ENCODE measurements at places on chromosomes 3 and 15.
A peak's percentile ranks its signal among the peaks of the same experiment; 100 is the strongest.

DNA sequence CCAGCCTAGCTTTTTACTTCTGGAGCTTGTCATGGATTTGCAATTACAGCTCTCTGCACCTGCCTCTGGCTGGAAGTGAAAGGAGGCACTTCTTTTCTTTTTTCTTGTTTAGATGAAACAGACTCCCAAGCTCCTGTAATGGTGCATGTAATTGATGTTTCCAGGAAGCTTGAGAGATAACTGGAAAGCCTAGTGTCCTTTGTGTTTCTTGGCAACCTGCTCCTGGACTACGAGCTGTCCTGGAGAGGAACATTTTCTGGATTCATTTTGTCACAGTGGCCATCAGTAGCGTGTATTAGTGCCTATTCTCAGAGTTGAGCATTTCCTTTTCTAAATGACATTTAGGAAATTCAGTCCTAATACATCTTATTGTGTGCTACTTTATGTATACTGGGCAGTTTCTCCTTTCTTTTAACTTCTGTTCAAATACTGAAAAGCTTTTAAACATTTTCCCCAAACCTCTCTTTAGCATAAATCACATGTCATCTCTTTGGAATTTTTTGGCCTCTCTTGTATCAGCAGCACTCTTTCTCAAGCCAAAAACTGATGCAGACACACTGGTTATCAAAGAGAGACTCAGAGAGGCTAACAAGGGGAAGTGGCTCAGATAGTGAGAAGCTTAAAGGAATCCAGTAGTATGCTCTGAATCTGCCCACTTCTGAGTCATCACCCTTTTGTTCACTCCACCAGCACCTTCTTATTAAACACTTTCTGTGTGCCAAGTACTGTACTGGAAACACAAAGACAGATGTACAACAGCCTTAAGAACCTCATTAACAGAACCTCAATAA, 62.6 kb upstream of the SLC2A2 start:
- no peaks in the 10 kb centered on the region for H3K4me1 ChIP-seq
- peaks cover 43% of the 10 kb centered on the region for H3K36me3 ChIP-seq
- DNase-seq: no peak
- no peak overlapping the region for H3K27ac ChIP-seq

DNA sequence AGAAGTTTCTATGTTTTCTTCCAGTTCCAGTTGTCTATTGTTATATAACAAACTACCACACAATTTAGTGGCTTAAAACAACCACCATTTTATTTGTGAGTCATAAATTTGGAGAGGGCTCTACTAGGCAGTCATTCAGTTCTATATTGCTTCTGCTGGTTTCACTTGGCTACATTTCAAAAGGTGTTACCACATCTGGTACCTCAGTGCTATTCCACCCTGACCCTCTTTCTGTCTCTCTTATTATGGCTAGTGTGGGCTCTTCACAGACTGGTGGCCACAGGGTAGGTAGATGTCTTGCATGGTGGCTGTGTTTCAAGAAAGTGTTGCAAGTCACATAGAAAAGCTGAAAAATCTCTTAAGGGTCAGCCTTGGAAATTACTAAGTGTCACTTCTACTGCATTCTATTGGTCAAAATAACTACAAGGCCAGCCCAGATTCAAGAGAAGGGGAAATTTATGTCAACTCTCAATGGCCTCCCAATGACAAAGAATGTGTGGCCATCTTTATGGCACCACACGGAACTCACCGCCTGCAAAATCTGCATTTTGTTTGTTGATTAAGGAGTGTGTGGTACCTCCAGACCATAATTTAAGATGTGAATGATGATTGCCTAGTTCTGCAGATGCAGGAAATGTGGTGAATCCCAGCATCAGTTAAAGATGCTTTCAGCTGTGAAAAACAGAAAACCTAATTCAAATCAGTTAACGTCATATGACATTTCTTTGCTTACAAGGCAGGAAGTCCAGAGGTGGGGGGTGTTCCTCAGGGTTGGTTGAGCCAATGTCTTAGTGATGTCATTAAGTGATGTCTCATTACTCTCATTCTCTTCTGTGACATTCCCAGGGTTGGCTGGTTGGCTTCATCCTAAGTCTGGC, 105.8 kb upstream of the RASGRP1 start:
- peaks cover 76% of the 10 kb centered on the region for H3K4me1 ChIP-seq
- peak overlapping the region; percentile 99 for H3K27ac ChIP-seq
- H3K36me3 ChIP-seq: peaks cover 11% of the 10 kb centered on the region
- no peaks in the 10 kb centered on the region for H3K27me3 ChIP-seq
- H3K4me3 ChIP-seq: peak overlapping the region; percentile 64
- peak; percentile 76 for DNase-seq

GRCh38 chr3:164364111-164364510, 714.2 kb downstream of the SI start:
- no peak overlapping the region for H3K4me3 ChIP-seq
- H3K36me3 ChIP-seq: no peaks in the 10 kb centered on the region
- no peak overlapping the region for H3K27ac ChIP-seq
- H3K4me1 ChIP-seq: no peaks in the 10 kb centered on the region

DNA sequence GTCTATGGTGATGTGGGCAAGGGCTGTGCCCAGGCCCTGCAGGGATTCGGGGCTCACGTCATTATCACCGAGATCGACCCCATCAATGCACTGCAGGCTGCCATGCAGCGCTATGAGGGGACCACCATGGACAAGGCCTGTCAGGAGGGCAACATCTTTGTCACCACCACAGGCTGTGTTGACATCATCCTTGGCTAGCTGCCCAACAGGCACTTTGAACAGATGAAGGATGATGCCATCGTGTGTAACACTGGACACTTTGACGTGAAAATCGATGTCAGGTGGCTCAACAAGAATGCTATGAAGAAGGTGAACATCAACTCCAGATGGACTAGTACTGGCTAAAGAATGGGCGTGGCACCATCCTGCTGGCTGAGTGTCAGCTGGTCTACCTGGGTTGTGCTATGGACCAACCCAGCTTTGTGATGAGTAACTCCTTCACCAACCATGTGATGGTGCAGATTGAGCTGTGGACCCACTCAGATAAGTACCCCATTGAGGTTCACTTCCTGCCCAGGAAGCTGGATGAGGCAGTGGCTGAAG, 6.1 kb upstream of the USP8 start:
- DNase-seq: no peak
- no peaks in the 10 kb centered on the region for H3K4me1 ChIP-seq
- H3K27ac ChIP-seq: no peak overlapping the region
- no peaks in the 10 kb centered on the region for H3K27me3 ChIP-seq
- H3K36me3 ChIP-seq: peaks cover 1% of the 10 kb centered on the region

DNA sequence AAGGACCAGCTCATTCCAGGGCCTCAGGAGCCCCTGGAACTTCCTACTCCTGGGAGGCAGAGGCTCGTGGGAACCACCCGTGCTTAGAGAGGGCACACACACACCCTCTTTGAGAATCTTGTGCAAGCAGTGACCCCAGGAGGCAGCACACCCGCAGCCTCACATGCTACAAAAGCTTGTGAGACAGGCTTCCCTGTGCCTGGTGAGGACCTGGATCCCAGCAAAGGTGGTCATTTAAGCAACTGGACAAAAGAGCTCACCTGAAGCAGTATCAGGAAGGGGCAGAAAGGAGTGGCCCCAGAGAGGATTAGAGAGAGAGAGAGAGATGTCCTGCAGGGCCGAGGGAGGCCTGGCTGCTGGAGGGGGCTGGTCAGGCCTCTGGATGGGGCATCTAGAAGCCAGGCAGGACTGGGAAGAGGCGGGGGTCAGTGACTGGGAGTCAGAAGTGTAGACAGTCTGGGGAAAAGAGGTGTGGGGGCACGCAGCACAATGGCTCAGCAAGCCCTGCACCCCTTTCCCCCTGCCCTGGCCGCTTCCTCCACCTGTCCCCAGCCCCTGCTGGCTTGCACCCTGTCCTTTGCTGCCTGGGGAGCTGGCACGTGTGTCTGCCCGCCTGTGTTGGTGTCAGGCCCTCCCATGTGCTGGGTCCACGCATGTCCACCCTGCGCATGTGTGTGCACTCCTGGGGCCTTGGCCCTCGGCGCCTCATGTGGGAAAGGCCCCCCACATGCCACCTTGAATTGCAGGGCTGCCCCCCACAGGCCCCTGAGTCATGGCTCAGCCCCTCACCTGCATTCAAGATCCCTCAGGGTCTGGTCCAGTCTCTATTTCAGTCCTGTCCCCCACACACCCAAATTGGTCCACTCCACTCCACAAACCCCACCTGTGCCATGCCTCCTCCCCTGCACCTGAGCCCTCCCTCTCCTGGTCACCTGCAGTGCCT, 36.9 kb downstream of the TSPAN3 start:
- H3K27ac ChIP-seq: peak overlapping the region; percentile 92
- H3K27me3 ChIP-seq: no peaks in the 10 kb centered on the region
- no peak for DNase-seq
- H3K4me3 ChIP-seq: no peak overlapping the region
- H3K36me3 ChIP-seq: peaks cover 30% of the 10 kb centered on the region

Data from central memory CD8-positive, alpha-beta T cell (primary cell).